SJCRH30 (cell line): ENCODE measurements at places on chromosomes 12 and 14. TPM values are rescaled to one million over a fixed set of nuclear protein-coding genes. Genes with fewer than 3 reads are reported as not detected.

SIX6 gene
- not detected in 2 replicates for total RNA-seq

LHX5 gene
- not detected in 2 replicates for total RNA-seq

KRT77 gene
- total RNA-seq = not detected in 2 replicates

SIX1 gene
- total RNA-seq = 63.4 and 65.0 TPM in 2 replicates

GCH1 gene
- total RNA-seq = 3.0 and 3.4 TPM in 2 replicates

ADAM21 gene
- total RNA-seq = 0.15 and 0.67 TPM in 2 replicates

PPP1R1A gene
- total RNA-seq = not detected in 2 replicates

SPTB gene
- total RNA-seq = 1.4 TPM in 2 replicates

YBX3 gene
- 157 and 159 TPM in 2 replicates for total RNA-seq

OR6C2 gene
- total RNA-seq = not detected in 2 replicates

ANKS1B gene
- total RNA-seq = 1.4 and 2.4 TPM in 2 replicates

LMO3 gene
- total RNA-seq = 7.4 and 8.2 TPM in 2 replicates

CNIH1 gene
- 173 and 179 TPM in 2 replicates for total RNA-seq

NFE2 gene
- total RNA-seq = not detected in 2 replicates

EFS gene
- total RNA-seq = 22.5 and 26.4 TPM in 2 replicates

AP4S1 gene
- 8.4 and 9.8 TPM in 2 replicates for total RNA-seq

SMIM41 gene
- not detected in 2 replicates for total RNA-seq

CELA1 gene
- not detected in 2 replicates for total RNA-seq

CLEC9A gene
- total RNA-seq = not detected in 2 replicates

OR4K5 gene
- not detected in 2 replicates for total RNA-seq

RNASE3 gene
- total RNA-seq = not detected in 2 replicates

DNAH10 gene
- 5.6 and 6.6 TPM in 2 replicates for total RNA-seq

CSAD gene
- 1.7 and 3.3 TPM in 2 replicates for total RNA-seq

CLEC4C gene
- total RNA-seq = not detected in 2 replicates

HPD gene
- total RNA-seq = not detected in 2 replicates

LMNTD1 gene
- not detected in 2 replicates for total RNA-seq

MMP17 gene
- total RNA-seq = 0.68 and 2.3 TPM in 2 replicates

TOMM20L gene
- not detected in 2 replicates for total RNA-seq

KRT7 gene
- total RNA-seq = 1.5 and 2.8 TPM in 2 replicates

MYF5 gene
- not detected in 2 replicates for total RNA-seq

IFI27 gene
- 0.55 and 0.81 TPM in 2 replicates for total RNA-seq

FOXG1 gene
- total RNA-seq = 0.71 and 0.81 TPM in 2 replicates

CATSPERB gene
- total RNA-seq = not detected in 2 replicates

ZFHX2 gene
- 0.04 and 0.05 TPM in 2 replicates for total RNA-seq

MAP1LC3B2 gene
- total RNA-seq = not detected in 2 replicates

ATP2A2 gene
- total RNA-seq = 164 and 166 TPM in 2 replicates

SLC25A47 gene
- 0.08 TPM in 1 of 2 replicates, not detected in the other for total RNA-seq

DHRS2 gene
- 0.84 and 0.99 TPM in 2 replicates for total RNA-seq

SERPINA12 gene
- total RNA-seq = not detected in 2 replicates

GUCY2C gene
- not detected in 2 replicates for total RNA-seq

HOXC6 gene
- total RNA-seq = 1.3 and 2.2 TPM in 2 replicates

ZBTB1 gene
- 30.1 and 37.3 TPM in 2 replicates for total RNA-seq

CYP46A1 gene
- total RNA-seq = 0.08 and 0.10 TPM in 2 replicates

ALX1 gene
- 10.5 and 11.2 TPM in 2 replicates for total RNA-seq

CHMP4A gene
- total RNA-seq = 21.5 and 29.1 TPM in 2 replicates

B4GALNT1 gene
- total RNA-seq = 82.7 and 104 TPM in 2 replicates

FAM181A gene
- total RNA-seq = not detected in 2 replicates

POTEG gene
- total RNA-seq = not detected in 2 replicates

LRTM2 gene
- not detected in 2 replicates for total RNA-seq

CCDC38 gene
- 0.04 and 0.10 TPM in 2 replicates for total RNA-seq

TAS2R43 gene
- 0.63 and 0.97 TPM in 2 replicates for total RNA-seq

GPR84 gene
- total RNA-seq = not detected in 2 replicates

GPRC5D gene
- not detected in 2 replicates for total RNA-seq

FSCB gene
- total RNA-seq = not detected in 2 replicates

PPFIA2 gene
- total RNA-seq = 3.7 and 10.2 TPM in 2 replicates

C12orf42 gene
- total RNA-seq = not detected in 2 replicates

CCDC85C gene
- total RNA-seq = 12.2 and 12.9 TPM in 2 replicates

BEGAIN gene
- total RNA-seq = 0.85 and 0.89 TPM in 2 replicates

PLEK2 gene
- not detected in 2 replicates for total RNA-seq
